HL-60 (cell line): ENCODE measurements at places on chromosomes 13 and 19.
A peak's percentile ranks its signal among the peaks of the same experiment; 100 is the strongest.

DNA sequence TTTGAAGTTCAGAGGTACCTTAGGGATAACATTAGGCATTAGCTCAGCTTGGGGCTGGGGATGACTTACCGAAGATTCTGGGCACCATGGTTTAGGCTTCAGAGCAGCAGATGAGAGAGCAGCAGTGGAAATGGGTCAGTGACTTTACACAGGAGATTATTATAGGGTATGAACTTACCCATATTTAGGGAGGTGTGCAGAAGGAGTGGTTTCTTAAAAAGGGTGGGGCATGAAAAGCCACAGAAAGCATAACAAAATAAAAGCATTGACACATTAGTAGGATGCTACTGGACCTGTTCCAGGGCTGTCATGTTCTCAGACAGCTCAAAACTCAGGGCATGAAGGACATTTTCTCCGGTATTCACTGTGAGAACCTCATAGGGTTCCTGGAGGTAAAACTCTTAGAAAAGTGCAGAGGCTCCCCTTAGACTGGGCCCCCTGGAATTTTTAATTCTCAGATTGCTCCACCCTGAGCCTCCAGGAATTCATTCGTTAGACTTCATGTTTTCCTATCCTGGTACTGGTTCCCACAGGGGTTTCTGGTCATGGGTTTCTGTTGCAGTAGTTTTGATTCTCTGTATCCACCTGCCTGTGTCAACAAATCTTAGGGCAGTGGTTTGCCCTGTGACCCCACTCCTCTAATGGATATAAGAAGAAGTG is 20.7 kb downstream of the IGFL1 start:
- no peak for DNase-seq

DNA sequence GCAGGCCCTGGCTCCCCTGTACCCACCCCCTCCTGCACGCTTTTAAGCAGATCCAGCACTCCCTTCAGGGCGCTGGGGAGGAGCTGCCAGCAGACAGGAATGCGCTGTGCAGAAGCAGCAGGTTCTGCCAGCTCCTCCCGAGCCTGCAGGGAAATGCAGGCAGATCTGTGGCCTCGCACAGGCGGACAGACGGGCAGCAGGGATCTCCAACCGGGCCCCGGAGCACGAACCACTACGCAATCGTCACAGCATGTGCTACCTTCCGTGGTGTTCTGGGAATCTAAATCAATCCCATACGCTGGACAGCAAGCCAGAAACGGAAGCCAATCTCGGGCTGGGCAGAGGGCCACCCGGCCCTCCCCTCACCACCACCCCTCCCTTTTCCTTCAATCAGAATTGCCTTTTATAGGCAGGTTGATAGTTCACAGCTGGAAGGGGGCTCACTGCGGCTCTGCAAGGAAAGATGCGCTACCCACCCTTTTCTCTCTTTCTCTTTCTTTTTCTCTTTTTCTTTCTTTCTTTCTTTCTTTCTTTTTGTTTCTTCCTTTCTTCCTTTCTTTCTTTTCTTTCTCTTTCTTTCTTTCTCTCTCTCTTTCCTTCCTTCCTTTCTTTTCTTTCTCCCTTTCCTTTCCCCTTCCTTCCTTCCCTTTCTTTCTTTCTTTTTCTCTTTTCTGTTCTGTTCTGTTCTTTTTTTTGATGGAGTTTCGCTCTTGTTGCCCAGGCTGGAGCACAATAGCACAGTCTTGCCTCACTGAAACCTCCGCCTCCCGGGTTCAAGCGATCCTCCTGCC is 99.9 kb downstream of the GNG7 start:
- no peak for DNase-seq

- DNase-seq = peak; percentile 30
These were observed 46.6 kb upstream of the UBAC2 start for GRCh38 chr13:99154064-99154463.

- DNase-seq = peak; percentile 82
These were observed 48.7 kb downstream of the ESD start for GRCh38 chr13:46748300-46748699.

DNA sequence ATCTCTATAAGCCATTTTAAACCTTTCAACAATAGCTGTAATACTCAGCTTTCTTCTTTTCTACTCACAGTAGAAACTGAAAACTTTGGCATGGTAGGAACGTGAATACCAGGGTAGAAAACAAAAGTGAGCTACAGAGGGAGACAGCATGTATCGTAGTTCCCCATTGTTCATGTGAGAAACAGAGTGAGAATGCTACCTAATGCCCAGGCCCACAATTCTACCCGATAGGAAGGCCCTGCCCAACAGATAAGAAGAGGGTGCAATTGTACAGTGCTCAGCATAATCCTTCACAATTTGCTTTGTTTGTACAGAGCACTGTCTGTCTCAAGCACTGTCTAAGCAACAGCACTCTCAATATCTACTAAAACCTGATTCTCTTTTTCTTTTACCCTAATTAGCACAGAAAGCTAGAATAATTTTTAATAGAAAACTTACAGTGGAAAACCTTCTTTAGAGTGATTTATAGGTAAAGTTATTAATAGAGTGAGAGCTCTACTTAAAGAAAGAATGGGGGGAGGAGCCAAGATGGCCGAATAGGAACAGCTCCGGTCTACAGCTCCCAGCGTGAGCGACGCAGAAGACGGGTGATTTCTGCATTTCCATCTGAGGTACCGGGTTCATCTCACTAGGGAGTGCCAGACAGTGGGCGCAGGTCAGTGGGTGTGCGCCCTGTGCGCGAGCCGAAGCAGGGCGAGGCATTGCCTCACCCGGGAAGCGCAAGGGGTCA is 322.3 kb downstream of the EFNB2 start:
- DNase-seq = no peak

DNA sequence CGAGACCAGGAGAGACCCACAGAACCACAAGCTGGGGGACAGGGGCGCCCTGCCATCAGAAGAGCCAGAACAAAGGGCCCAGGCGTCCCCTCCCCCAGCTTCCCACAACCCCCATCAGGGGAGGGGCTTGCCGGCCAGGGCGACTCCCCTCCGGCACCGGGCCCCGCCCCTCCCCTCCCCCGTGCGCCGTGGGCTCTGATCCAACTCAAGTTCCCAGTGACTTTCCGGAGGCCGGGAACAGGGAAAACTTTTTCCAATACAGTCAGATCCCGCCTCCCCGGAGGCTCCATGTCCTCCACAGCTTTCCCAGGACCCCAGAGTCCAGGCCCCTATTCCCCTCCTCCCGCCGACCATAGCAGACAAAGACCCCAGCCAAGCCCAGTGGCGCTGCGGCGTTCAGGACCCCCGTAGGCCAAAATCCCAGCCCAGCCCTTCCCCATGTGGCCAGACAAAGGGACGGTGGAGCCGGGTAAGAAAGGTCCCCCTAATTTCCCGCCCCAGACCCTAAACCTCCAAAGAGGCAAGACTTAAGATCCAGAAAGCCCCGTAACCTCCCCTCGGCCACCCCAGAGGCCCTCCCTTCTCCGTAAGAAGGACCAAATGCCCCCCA is 673 bp downstream of the TEAD2 start:
- no peak for DNase-seq

GRCh38 chr19:2627855-2628254 is 74.6 kb downstream of the GNG7 start:
- DNase-seq = no peak

GRCh38 chr13:110348309-110349105 is 41.4 kb downstream of the COL4A2 start:
- no peak for DNase-seq

DNA sequence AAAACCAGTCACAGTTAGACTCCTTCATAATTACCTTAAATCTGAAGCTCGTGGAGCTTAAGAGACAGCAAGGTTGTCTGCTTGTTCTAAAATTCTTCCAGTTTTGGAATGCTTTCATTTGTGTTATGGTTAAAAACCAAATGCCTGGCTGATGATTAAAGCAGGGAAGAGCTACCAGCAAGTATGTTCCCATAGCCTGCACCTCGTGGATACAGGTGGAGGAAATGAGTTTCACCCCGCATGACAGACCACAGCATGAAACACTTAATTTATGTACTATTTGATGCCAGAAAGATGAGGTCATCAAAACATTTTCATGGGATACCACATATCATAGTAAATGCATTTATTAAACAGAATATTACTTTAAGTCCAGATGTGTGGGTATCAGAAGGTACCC is 416 bp upstream of the DOCK9 start:
- no peak for DNase-seq

DNA sequence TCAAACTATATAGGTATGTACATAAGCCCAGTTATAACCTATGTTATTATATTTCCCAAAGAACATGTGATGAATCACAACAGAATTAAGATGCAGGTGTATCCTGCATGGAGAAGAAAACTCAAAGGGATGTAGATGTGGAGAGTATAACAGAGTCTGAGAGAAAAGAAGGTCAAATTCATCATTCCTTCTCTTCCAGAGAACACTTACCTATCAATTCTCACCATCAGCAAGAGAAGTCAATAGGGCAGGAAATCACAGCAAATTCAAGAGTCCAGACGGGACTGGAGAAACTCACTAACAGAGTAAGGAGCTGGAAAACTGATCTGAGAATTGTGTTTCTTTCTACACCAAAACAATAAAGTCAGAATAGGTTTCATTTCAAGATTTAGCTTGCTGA is 28.4 kb downstream of the DIAPH3 start:
- no peak for DNase-seq

DNA sequence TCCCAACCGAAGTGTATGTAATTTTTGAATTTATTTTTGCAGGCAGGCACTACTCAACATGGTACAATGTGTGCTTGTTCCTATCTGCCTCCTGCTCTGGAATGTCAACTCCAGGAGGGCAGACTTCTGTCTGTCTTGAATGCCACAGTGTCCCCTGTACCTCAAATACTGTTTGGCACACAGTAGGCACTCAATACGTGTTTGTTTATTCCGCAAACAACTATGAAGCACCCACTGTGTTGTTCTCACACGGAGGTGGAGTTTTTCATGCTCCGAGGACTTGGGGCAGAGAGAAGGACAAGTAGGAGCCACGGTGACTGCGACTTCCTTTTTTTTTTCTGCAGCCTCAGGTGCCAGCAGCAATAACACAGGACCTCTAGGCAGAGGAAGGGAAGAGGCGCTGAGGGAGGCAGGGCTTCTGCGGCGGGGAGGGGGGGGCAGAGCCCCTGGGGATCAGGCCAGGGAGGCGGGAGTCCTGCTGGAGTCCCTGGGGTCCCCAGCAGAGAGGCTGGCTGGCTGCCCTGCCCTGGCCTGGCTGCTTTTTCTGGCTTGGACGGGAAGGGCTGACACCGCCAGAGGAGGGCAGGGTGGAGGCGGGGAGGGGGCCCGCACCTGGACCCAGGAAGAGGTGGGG is 29.3 kb upstream of the TNFAIP8L1 start:
- DNase-seq = peak; percentile 77

GRCh38 chr13:48126944-48127830 is 32.3 kb upstream of the MED4 start:
- peak; percentile 61 for DNase-seq

- no peak for DNase-seq
These were observed 52.3 kb upstream of the PARP4 start for GRCh38 chr13:24564881-24565280.

GRCh38 chr13:27130979-27131623 is 40.5 kb downstream of the USP12 start:
- DNase-seq = no peak

- DNase-seq = no peak
These were observed 294.7 kb downstream of the GPC6 start for GRCh38 chr13:93521307-93521706.

DNA sequence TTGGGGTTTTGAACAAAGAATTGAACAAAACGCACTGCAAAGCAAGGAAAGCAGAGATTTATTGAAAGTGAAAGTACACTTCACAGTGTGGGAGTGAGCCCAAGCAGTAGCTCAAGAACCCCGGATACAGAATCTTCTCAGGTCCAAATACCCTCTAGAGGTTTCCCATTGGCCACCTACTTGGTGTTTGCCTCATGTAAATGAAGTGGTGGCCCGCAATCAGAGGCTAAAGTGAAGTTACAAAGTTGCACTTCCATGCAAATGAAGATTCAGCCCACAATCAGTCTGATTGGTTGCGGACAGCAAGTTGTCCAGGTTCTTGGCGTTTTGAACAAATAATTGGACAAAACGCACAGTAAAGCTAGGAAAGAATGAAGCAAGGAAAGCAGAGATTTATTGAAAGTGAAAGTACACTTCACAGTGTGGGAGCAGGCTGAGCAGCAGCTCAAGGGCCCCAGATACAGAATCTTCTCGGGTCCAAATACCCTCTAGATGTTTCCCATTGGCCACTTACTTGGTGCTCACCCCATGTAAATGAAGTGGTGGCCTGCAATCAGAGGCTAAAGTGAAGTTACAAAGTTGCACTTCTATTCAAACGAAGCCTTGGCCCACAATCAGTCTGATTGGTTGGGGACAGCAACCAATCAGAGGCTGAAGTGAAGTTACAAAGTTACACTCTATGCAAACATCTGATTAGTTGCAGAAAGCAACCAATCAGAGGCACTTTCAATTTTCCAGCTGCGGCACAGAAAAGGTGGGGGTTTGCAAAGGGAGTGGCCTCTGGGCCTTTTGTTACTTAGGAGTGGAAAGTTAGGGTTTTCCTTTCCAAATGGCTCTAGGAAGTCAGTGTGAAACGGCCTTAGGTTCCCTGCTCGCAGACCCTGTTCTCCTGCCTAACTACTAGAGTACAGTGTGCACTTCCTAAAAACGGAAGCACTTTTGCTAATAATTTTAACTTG is 4.8 kb upstream of the TM9SF2 start:
- DNase-seq = peak; percentile 95

DNA sequence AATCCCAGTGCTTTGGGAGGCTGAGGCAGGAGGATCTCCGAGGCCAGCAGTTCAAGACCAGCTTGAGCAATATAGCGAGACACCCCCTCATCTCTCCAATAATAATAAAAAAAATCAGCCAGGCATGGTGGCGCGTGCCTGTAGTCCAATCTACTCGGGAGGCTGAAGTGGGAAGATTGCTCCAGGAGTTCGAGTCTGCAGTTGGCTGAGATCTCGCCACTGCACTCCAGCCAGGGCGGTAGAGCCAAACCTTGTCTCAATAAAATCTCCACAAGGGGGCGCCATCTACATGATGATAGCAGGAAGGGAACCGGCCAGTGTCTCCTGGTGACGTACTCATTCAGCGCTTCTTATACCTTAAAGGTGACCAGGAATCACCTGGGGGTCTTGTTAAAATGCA is 13.6 kb upstream of the C5AR1 start:
- DNase-seq = peak; percentile 87

DNA sequence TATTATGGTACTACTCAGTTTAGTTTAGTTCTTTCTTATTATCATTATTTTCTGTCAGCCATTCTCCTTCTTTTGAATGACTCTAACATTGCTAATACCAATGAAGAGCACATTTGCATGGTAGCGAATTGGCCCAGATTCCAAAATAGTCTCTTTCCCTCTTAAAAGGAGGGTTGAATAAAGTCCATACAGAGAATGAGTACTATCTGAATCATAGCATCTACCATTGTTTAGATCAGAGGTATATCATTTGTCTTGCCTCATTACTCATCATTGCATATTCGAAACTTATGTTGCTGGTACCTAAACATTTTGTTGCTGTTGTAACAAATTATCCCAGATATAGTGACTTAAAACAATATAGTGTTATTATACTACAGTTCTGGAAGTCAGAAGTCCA is 1235.3 kb upstream of the ATXN8OS start:
- DNase-seq = no peak

DNA sequence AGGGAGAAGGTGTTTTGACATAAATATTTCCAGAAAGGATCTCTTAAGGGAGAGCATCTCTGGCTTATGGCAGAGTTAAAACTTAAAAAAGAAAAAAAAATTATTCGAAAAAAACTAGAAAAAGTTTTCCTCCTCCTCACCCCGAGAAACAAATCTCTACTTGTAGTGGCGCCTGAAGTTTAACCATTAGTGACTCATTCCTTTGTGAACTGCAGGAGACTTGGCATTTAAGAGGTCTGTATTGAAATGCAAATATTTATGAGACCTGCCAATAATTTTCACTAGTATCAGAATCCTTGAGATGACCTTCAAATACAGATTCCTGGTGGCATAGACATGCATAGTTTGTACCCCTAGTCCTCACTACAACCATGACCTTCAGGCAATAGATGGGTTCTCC is 64.9 kb upstream of the MED4 start:
- no peak for DNase-seq
